ENCODE measurements at places on chromosomes 16 and 17.

DNA sequence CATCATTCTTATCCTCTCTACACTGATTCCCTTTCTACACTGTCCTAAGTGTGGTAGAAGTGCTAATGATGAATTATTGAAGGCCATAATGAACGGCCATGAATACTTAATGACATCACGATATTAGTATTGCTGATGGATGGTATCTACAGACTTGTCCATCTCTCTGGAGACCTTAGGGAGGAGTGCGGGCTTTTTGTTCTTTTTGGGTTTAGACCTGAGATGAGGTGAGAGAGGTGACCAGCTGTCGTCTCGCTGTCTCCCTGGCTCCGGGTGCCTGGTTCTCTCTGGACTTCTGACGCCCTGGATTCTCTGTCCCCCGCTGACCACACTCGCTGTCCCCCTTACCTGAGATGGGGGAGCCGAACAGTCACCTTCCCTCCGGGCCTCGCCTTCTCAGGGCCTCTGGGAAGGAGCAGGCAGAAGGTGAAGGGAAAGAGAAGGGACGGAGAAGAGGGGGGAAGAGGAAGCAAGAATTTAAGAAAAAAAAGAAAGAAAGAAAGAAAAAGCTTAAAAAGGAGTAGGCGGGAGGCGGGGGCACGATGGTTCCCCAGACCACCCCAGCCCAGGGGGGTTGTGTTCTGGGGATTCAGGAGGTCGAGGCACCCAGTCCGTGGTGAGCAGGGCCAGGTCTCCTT, 17.1 kb downstream of the SGCA start:
- no peak for DNase-seq

DNA sequence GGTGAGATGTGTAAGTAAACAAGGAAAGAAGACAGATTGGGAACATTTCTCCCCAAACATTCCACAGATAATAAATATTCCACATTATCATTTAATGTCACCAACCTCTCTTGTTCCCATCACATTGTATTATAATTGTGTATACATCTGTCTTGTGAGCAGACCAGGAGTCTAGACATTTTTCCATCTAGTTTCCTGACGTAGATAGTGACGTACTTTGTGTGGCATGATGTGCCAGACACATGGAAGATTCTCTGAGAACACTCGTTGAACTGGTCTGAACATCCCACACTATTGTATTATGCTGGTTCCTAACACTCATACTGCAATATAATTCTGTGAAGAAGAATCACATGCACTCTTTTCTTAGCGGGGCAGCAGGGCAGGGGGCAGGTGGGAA, 34.0 kb downstream of the WSB1 start:
- no peak for DNase-seq

DNA sequence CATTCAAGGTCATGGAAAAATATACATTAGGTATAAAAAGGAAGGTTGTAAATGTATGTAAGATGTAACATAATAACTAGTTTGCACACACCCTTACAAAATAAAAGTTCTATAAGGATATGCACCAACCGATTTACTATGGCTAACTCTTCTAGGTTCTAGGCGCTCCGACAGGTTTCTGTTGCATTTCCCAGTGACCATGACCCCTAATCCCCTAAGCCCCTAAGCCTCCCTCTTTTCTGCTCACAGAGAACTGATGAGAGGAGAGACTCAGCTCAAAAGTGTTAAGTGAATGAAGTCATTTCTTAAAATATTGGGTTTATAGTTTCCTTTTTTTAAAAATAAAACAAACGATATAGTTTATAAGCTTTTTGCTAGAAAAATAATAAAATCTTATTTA, 30.0 kb upstream of the HEATR6 start:
- DNase-seq: no peak

GRCh38 chr16:9837481-9837880, 344.7 kb downstream of the GRIN2A start:
- DNase-seq: no peak

GRCh38 chr17:71412803-71413202, 708.0 kb upstream of the SOX9 start:
- DNase-seq: no peak

DNA sequence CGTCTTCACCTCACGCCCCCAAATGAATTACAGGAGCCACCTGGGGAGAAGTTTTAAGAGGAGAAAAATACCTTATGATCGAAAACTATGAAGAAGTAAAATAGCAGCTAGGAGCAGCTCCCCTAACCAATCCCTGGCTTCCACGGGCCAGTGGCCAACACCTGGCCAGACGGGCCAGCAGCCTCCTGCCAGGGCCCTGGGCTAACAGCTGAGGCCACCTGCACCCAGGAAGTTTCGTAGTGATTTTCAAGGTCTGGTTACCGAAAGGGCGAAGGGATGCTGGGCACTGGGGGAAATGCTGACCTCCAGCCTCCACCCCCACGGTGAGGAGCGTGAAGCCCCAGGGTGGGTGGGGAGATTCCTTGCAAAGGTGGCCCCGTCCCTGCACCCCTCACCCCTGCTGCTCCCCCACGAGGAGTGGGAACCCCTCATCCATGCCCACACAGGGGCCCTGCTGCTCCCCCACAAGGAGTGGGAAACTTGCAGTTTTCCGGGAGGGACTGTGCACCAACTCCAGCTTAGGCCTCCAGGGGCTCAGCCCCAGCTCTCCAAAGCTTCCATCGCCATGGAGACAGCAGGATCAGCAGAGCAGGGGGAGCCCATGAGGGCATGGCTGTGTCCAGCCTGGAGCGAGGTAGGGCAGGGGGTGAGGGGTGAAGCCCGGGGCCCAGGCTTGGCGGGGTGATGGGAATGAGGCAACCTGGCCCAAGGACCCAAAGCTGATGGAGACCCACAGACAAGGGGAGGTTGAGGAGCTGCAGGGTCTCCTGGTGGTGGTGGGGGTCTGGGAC, 31.9 kb upstream of the ACSF3 start:
- DNase-seq: no peak

DNA sequence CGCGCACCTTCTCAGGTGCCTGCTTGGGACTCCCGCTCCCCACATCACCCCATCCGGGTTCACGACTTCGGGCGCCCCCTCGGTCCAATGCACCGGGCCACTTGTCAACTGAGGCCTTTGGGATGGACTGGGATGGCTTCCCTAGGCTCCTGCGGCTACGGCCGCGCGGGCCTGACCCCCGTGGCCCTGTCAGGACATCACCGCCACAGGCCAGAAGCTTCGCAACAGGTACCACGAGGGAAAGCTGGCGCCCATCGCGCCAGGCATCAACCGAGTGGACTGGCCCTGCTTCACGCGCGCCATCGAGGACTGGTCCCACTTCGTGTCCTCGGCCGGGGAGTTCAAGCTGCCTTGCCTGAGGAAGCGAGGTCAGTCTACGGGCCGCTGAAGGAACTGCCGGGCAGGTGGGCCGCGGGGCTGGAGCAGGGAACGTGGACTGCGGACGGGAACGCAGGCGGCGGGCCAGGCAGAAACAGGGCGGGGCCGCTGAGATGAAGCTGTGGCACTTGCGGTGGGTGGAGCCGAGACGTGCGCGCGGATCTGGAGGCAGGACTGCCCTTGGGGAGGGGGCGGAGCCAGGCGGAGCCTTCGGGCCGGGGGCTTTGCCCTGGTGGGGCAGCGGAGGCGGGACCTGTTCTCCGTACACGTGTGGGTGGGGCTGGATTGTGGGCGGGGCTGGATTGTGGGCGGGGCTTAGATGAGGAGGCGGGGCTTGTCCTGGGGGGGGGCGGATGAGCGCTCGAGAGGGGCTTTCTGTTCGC, 13.7 kb upstream of the CNGB1 start:
- DNase-seq: peak; percentile 63

DNA sequence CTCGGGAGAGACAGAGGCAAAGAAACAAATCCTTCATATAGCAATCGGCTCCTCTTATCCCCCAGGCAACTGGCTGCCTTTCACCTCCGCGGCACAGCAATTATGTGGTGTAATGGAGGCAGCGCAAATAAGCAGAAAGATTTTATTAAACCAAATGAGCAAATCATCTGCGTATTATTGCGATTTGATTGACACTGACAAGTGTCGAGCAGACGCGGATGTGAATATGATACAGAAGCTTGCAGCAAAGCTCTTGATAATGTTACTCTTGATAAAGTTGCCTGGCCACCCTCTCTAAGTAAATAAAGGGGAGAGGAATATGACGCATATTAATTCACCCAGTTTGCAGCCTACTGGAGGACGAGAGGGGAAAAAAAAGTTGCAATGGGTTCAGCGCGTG, 26.5 kb upstream of the AKTIP start:
- no peak for DNase-seq

DNA sequence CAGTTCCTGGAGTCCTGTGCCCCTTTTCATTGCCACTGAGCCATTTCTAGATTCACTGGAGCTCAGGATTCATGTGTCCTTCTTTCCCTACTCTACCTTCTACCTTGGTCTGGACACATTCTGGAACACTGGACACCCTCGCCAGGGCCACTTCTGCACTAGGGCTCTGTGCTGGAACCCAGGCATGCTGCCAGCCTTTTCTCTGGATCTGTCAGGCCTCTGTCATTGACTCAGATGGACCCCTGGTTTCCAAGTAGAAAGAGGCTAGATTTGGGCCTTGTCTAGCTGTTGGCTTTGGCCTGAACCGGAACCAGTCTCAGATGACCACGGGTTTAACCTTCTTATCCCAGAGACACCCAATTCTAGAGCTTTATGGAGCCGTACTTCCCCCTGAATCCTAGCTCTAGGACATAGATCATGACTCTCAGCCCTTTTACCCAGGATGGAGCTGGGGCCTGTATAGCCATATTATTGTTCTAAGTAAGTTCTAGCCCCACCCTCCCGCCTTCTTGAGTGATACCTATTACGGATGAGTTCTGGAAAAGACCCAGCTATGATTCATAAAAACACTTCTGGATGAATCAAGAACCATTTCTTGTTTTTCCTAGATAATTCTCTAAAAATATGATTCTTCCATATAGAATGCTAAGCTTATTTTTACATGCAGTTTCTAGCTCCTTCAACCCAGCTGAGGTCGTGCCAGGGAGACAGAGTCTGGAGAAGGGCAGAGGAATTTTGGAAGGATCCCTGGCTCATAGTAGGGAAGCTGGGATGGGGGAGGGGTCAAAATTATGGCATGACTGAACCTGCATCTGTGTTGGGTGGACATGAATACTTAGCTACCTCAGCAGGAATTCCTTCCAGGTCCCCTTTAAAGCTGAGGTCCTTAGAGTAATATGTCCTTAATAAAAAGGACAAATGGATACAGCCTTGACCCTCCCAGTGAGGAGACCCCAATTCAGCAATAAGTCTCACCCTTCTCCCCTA, 1.1 kb upstream of the CHRNB1 start:
- no peak for DNase-seq

DNA sequence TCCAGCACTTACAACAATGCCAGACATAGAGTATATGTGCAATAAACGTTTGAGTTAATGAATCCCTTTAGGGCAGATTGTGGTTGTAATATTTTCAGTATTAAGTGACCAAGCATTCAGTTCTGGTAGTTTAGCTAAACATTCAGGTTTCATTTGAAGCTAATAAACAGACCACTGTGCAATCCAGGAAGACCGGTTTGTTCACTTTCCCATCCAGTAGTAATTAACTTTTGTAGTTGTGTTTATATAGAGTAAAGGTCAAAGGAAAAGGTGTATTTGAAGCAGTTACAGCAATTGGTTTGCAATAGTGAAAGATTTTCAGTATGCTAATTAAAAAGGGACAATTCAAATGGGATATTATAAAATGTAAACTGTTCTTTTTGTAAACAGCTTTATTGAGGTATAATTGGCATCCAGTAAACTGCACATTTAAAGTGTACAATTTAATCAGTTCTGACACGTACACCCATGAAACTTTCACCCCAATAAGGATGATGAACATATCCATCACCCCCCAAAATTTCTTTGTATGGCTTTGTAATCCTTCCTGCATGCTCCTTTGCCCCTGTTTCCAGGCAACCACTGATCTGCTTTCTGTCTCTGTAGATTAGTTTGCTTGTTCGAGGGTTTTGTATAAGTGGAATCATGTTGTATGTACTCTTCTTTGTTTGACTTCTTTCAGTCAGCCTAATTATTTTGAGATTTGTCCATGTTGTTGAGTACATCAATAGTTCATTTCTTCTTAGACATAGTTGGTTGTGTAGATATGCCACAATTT, 26.3 kb downstream of the MRTFB start:
- DNase-seq: no peak

DNA sequence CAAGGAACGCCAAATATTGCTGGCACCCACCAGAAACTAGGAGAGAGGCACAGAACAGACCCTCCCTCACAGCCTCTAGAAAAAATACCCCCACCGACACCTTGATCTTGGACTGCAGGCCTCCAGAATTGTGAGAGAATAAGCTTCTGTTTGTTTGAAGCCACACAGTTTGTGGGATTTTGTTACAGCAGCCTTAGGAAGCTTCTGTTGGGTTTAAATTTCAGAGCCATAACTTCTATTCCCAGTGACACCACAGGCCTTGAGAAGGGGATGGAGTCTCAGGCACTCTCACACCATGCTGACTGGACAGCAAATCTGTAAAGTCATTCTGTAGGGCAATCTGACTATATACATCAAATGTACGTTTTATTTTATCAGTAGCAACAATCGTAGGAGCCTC, 38.6 kb downstream of the RNF112 start:
- no peak for DNase-seq

DNA sequence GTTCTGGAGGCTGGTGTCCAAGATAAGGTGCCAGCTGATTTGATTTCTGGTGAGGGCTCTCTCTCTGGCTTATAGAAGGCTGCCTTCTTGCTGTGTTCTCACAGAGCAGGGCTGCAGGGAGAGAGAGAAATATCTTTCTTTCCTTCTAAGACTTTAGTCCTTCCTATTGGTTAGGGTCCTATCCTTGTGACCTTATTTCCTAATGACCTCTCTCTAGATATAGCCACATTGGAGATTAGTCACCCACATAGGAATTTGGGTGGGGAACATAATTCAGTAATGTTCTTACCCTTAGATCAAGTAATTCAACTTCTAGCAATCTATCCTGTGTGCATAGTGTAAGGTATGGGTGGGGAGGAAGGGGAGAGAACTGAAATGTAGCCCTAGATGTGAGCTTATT, 18.0 kb upstream of the ABCA5 start:
- DNase-seq: no peak

DNA sequence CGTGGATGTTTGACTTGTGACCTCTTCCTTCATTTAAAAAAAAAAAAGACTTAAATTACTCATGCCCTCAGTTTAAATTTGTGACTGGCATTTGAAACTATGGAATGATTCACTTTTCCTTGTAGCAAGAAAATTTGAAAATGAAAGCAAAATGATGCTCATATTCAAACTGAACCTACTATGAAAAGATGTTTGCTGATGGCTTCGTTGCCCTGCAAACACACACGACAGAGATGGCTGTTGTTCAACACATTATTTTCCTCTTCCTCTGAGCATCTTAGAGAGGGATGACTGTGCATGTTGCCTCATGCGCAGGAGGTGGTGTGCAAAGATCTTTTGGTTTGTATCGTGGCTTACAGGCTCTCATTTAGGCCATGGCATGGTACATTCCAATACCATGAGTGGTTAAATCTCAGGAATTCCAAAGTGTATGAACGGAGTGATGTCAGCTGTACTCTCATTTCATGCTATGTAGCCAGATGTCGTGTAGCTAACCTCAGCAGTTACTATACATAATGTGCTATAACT, 164.5 kb downstream of the PRKCA start:
- peak; percentile 41 for DNase-seq

DNA sequence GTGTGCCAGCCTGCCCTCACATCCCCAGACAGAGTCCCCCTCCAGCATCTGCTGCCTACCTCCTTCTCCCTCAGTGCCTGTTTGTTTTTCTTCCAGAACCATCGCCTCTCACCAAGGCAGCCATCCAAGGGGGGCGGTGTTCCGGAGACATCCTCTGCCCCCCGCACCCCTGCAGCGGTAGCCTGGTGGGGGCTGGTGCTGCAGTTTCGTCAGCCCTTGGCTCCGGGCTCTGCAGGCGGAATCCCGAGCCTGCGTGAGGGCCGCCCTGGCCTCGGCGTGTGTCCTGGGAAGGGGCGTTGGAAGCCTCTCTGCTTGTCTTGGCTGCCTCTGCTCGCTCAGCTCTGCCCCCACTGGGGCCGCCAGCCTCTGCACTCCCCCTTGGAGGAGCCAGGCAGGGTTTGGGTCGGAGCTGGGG, 126.0 kb upstream of the CIBAR2 start:
- DNase-seq: peak; percentile 69

Measured in right kidney (tissue), 9 donors.